ENCODE measurements at places on chromosomes 3 and 15. TPM values are rescaled to one million over a fixed set of nuclear protein-coding genes. Genes with fewer than 3 reads are reported as not detected.

GRCh38 chr15:40280260-40281056, 2.4 kb downstream of the ANKRD63 start:
- DNase-seq = no peak

ZNF80 gene
- total RNA-seq = not detected

TRAIP gene
- total RNA-seq = 7.1 TPM

DLG1 gene
- total RNA-seq = 121 TPM

Data from MCF 10A (cell line).